ENCODE measurements at places on chromosomes 3 and 15.

DNA sequence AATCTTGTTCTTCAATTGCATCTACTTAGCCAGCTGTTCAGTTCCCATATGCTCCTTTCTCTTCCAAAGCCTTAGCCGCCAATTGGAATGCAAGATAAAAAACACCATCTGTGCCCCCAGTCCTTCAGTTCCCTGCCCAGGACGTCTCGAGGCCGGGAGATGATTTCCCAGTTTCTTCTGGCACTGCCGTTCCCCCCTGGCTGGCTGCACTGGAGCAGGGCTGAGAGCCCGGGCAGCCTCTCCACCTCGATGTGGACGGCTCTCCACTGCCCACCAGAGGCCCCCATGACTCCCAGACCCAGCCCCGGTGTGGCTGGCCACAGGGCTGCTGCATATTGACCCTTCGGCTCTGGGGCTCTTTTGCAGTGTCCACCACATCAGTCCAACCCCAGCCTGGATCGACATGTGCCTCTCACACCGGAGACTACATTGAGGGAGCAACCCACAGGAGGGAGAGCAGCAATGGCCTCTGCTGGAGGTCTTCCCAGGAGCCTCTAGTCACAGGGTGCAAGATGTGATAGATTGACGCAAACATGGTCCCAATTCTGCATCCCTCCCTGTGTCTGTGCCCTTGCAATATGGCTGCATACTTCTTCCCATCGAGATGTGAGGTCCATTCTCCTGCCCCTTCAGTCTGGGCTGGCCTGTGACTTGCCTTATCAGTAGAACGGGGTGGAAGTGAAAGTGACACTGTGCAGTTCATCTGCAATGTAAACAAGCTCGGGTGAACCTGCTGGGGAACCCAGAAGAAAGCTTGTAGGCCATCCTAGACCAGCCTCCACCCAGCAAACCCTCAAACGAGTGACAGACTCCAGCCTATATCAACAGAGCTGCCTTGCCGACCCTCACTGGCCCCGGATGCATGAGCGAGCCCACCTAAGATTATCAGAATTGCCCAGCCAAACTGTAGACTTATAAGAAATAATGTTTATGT lies 52.3 kb upstream of the PRR20G start:
- no peak for DNase-seq

GRCh38 chr3:127849368-127849767 lies 27.1 kb upstream of the MGLL start:
- DNase-seq = no peak

- DNase-seq = no peak
Measured at GRCh38 chr3:125394406-125394805, 19.3 kb upstream of the ZNF148 start.

DNA sequence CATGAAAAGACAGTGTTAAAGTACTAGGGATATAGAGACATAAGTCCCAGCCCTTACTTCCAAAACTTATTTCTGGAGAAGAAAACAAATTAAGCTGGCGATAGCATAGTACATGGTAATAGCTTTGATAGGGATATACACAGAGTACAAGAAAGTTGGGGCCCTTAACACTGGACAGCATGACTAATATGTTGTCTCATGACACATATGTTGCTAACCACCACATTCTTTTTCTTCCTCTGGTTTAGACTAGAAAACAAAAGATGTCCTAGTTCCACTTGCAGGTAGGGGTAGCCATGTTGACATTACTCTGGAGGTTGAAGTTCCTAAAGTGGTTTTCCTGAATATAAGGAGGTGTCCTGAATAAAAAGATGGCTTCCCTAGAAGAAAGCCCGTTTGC lies 75.3 kb downstream of the RFX7 start:
- DNase-seq = no peak

DNA sequence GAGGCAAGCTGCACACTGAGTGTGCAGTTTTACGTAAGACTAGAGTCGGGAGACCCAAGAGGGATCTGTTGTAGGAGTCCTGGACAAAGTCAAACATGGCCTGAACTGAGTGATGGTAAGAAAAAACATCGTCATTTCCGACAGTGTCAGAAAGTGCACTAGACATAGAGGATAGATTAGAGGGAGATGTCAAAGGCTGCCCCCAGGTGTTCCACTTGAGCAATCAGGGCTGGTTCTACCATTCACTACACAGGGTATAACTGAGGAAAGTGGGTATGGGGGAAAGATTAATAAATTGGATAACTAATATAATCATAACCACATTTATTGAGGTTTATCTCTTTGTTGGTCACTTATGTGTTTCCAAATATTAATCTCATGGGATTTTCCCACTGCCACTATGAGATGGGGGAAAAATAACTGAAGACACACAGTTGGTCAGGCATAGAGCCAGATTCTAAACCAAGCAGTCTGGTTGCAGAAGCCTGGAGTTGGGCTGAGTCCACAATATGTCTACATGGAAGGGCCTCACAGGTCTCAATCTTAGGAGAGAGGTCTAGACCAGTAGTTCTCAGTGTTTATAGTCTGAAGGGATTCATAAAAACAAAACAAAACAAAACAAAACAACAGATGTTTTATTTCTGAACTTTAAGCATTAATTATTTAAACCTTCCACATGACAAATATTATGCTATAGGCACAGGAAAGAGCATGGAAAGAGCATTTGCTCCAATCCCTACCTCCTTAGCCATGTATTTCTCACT lies 766.5 kb downstream of the NTRK3 start:
- no peak for DNase-seq

GRCh38 chr3:31953091-31953490 lies 28.0 kb downstream of the OSBPL10 start:
- no peak for DNase-seq

DNA sequence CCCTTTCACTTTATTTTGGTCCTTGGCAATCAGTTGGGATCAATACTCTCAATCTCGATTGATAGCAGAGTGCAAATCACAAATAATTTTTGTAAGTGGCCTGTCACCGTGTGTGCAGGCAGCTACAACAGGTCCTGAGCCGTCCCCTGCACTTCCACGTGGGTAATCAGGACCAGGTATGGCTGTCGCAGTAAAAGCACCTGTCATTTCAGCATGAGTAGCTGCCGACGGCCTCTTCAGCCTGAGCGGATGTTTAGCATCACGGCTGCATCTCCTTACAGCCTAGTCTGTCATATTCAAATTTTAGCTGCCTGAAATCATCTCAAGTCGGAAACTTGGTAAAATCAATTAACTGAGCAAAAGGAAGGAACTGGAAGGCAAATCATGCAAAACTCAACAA lies 53.0 kb upstream of the FOXP1 start:
- DNase-seq = no peak

- no peak for DNase-seq
Measured at GRCh38 chr15:93382200-93382820, 293.3 kb upstream of the RGMA start.

GRCh38 chr3:194312743-194313281 lies 38.3 kb downstream of the CPN2 start:
- DNase-seq = no peak

GRCh38 chr15:36399276-36399675 lies 180.2 kb upstream of the CDIN1 start:
- no peak for DNase-seq

- no peak for DNase-seq
Measured at GRCh38 chr3:147851062-147851461, 441.9 kb downstream of the ZIC1 start.

DNA sequence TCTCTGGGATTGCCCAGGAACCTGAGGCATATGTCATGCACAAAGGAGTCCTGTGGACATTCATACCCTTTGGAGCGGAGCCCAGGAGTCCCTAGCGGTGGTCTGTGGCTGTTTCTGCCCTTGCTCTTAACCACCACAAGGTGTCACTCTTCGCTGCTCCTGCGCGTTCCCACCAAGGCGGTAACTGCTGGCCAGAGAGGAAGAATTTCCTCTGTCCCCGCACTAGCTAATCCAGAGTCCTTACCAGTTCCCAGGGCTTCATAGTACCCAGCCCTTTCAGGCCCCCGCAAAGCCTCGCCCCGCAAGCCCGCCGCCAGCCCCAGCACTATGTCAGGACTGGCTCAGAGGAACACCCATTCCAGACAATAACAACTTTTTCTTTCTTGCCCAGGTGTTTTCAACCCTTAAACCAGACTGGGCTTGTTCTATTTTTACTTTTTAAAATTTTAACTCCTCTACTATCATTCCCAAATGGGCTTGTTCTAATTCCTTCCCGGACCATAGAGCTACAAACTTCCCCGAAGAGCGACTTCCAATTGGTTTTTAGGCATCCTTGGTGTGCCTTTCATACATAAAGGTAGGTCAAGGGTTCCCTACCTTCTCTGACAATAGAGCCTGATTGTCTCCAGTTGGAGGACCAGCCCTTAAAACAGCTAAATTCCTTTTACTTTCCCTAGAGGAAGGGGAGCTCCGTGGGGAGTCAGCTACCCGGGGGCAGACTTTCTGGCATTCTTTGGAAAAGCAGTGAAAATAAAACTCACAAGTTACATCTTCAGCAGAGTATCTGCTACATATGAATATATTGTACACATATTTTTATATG lies 31.8 kb upstream of the ZNF774 start:
- peak; percentile 68 for DNase-seq

DNA sequence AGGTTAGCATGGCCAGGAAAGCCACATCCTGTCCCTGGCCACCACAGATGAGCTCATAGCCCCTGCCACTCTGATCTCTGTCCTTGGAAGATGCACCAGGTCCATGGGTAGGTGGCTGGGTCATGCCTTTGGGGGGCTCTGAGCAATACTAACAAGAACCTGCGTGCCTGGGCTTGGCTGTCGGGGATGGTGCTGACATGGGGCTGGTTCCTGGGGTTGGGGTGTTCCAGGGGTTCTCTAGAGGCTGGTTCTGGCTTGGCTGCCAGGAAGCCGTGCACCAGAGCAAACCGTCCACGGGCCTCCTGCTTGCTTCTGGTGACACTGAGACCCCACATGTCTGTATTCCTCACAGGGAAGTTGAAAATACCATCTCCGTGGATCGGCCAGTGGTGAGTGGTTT lies 44.1 kb downstream of the CAPN3 start:
- DNase-seq = no peak

GRCh38 chr3:632571-633170 lies 436.1 kb downstream of the CHL1 start:
- DNase-seq = peak; percentile 6

- no peak for DNase-seq
Measured at GRCh38 chr15:80733460-80733859, 38.4 kb downstream of the ABHD17C start.

DNA sequence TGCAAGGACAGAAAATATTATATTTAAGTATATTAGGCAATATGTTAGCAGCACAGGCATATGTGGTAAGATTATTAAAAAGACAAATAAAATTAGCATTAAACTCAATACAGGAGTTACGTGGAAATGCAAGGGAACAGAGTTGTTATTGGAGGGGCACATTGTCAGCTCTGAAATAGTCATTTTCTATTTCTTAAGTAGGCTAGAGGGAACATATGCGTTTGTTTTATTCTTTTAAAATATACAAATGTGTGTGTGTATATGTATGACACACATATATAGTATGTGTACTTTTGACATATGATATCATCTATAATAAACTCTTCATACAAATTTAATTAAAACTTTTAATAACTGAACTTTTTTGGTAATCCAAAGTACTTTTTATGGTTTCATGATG lies 22.8 kb upstream of the VEPH1 start:
- DNase-seq = no peak
